ENCODE measurements at places on chromosomes 2 and 18. TPM values are rescaled to one million over a fixed set of nuclear protein-coding genes. Genes with fewer than 3 reads are reported as not detected.

SIGLEC15 gene
- not detected for total RNA-seq

RAPH1 gene
- 26.9 TPM for total RNA-seq

SLC11A1 gene
- 10.6 TPM for total RNA-seq

SFT2D3 gene
- total RNA-seq: 10.5 TPM
